ENCODE measurements at places on chromosomes 5 and 9. TPM values are rescaled to one million over a fixed set of nuclear protein-coding genes. Genes with fewer than 3 reads are reported as not detected.

The CAVIN4 gene
- total RNA-seq: 0.95 TPM

GRCh38 chr9:113261917-113262671 lies 13.3 kb downstream of the CDC26 start:
- DNase-seq: no peak
- H3K27me3 ChIP-seq: no peaks in the 10 kb centered on the region

GRCh38 chr9:137411645-137412380 lies 11.1 kb downstream of the EXD3 start:
- peak overlapping the region; percentile 35 for H3K4me3 ChIP-seq
- DNase-seq: peak; percentile 89
- peaks cover 21% of the 10 kb centered on the region for H3K4me1 ChIP-seq
- no peaks in the 10 kb centered on the region for H3K36me3 ChIP-seq
- peak overlapping the region; percentile 40 for H3K27ac ChIP-seq

GRCh38 chr9:122320413-122320881 lies 50.4 kb upstream of the PTGS1 start:
- no peak overlapping the region for H3K27ac ChIP-seq
- H3K36me3 ChIP-seq: 0 out of 2 replicates have a peak, but pooled peaks cover 3% of the 10 kb centered on the region
- no peak overlapping the region for H3K4me3 ChIP-seq
- no peaks in the 10 kb centered on the region for H3K27me3 ChIP-seq

DNA sequence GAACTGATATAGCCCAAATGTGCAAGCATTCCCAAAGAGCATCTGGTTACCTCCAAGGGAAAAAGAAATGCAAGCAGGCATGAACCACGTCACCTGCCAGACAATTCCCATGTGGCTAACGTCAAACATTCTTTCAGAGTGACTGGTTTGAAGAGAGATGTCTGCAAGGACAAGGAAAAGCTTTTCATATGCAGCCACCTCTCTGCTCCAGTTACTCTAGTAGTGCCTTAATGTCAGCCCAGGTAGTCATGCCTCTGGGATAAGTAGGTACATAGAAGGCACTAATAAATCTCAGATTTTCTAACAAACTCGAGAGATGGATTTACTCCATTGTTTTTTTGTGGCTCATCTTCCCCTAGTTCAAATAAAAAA lies 96.8 kb upstream of the IFNK start:
- H3K27ac ChIP-seq: peak overlapping the region; percentile 96
- DNase-seq: peak; percentile 90
- peaks cover 60% of the 10 kb centered on the region for H3K4me1 ChIP-seq

DNA sequence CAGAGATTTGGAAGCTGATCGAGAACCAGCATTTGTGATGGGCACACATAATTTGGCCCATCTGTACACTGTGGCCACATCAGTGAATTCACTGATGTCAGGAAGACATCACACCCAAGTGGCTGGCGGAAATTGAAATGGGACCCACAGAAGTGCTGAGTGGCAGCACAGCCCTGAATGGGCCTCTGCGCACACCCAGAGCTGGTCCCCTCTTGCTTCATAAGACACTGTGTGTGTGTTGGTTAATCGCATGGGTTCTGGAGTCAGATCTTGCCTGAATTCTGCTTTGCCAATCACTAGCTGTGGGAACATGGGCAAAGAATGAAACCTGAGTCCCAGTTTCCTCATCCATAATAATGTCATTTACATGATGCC lies 72.2 kb downstream of the PCSK5 start:
- H3K4me3 ChIP-seq: no peak overlapping the region
- H3K27me3 ChIP-seq: no peaks in the 10 kb centered on the region
- no peaks in the 10 kb centered on the region for H3K4me1 ChIP-seq

DNA sequence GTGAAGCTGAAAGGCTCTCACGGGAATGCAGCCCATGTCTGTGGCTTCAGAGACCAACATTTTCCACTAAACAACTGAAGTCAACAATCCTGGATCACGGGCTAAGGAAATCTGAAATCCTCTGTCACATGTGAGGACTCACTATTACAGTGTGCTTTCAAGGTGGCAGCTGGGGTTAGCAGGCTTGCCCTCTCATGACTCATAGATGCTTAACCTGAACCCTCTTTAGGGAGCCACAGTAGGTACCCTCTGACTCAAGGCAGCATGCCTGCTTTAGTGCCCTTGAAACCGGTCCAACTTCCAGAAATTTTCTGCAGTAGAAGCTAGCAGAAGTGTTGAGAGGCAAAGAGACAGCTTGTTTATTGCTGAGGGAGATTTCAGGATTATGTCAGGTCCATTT lies 232.5 kb downstream of the GABRB2 start:
- no peaks in the 10 kb centered on the region for H3K36me3 ChIP-seq
- H3K4me3 ChIP-seq: no peak overlapping the region
- H3K27ac ChIP-seq: no peak overlapping the region
- H3K27me3 ChIP-seq: no peaks in the 10 kb centered on the region

- no peak overlapping the region for H3K4me3 ChIP-seq
- H3K36me3 ChIP-seq: peaks cover 22% of the 10 kb centered on the region
- DNase-seq: no peak
Measured at GRCh38 chr5:135393691-135394090, 5.3 kb downstream of the MACROH2A1 start.

- no peaks in the 10 kb centered on the region for H3K4me1 ChIP-seq
- no peaks in the 10 kb centered on the region for H3K27me3 ChIP-seq
- DNase-seq: no peak
- H3K27ac ChIP-seq: no peak overlapping the region
- no peaks in the 10 kb centered on the region for H3K36me3 ChIP-seq
Measured at GRCh38 chr9:104725014-104725413, 22.5 kb upstream of the NIPSNAP3A start.

GRCh38 chr5:138972230-138972629 lies 97.1 kb upstream of the LRRTM2 start:
- no peaks in the 10 kb centered on the region for H3K36me3 ChIP-seq
- H3K4me1 ChIP-seq: no peaks in the 10 kb centered on the region
- H3K27me3 ChIP-seq: no peaks in the 10 kb centered on the region
- H3K27ac ChIP-seq: no peak overlapping the region
- no peak overlapping the region for H3K4me3 ChIP-seq

DNA sequence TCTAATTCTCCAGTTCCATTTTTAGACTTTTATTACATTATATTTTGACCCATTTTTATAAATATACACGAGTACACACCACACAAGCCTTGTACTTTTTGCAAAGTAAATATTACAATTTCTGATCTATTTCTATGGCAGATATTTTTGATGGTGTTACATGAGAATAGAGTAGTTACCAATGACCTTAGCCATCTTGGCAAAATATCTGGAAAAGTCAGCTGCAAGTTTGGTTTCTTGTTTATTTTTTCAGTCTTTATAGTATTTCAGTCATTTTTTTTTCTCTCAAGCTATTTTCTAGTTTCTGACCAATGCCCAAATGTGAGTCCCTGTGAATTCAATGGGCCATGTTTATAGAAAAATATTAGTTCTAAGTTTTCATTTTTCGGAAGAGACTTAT lies 64.0 kb upstream of the TMC1 start:
- DNase-seq: no peak
- no peak overlapping the region for H3K4me3 ChIP-seq
- H3K4me1 ChIP-seq: peaks cover 6% of the 10 kb centered on the region
- H3K36me3 ChIP-seq: no peaks in the 10 kb centered on the region
- H3K27me3 ChIP-seq: no peaks in the 10 kb centered on the region
- no peak overlapping the region for H3K27ac ChIP-seq

DNA sequence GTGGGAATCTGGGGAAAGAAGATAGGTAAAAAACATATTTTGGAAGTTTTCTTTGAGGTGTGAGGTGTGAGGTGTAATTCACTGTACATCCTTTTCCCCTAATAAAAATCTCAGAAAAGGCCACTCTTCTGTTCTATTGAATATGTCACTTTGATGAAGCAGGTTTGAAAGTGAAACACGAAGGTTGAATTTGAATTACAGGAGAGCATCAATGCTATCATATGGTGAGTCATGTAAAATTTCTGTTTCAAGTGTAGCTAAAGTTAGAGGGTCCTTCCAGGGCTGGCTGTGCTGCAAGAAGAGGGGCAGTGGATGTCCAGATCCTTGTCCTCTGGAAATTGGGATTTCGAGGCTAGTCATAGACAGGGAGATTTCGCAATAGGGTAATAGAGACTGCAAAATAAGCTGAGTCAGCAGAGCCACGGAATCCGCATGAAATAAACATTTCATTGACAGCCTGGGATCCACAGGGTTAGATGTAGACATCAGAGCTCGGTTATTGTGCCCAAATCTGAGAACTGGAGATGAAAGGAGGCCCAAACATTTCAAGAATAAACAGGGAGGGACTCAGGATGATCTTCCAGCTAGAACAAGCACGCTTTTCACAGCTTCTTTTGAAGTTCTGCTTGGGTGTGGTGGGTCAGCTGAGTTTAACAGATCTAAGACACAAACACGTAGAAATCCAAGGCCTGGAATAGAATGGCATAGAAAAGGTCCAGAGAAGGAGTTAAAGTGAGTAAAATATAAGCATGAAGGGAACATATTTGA lies 194.4 kb upstream of the CDKN2B start:
- H3K4me1 ChIP-seq: peaks cover 14% of the 10 kb centered on the region
- H3K27ac ChIP-seq: no peak overlapping the region
- H3K27me3 ChIP-seq: no peaks in the 10 kb centered on the region
- H3K4me3 ChIP-seq: no peak overlapping the region
- H3K36me3 ChIP-seq: no peaks in the 10 kb centered on the region
- peak; percentile 4 for DNase-seq

The PCDHB10 gene
- total RNA-seq: 0.33 TPM

- DNase-seq: peak; percentile 76
- H3K27ac ChIP-seq: peak overlapping the region; percentile 10
- no peak overlapping the region for H3K4me3 ChIP-seq
- peaks cover 14% of the 10 kb centered on the region for H3K4me1 ChIP-seq
- H3K27me3 ChIP-seq: no peaks in the 10 kb centered on the region
Measured at GRCh38 chr9:14062586-14063221, 251.2 kb downstream of the NFIB start.

DNA sequence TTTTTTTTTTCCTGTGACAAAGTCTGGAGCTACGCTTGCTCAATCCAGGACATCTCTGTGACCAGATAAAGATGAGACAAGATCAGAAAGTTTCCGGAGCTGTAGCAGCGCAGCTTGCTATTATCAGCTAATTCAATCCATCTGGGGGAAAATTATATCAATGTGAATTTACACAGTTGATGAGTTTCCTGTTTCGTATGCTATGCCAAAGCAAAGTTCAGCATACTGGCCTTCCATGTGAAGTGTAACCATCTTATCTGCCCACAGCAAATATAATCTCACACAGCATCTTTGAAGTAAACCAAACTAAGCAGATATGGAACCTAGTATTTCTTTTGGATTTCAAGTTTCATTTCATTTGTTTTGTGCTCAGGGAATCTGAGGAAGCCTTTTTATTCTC lies 1767.7 kb downstream of the EFNA5 start:
- no peak overlapping the region for H3K27ac ChIP-seq
- no peak overlapping the region for H3K4me3 ChIP-seq
- no peak for DNase-seq
- H3K36me3 ChIP-seq: no peaks in the 10 kb centered on the region
- peaks cover 9% of the 10 kb centered on the region for H3K4me1 ChIP-seq

The FLT4 gene
- total RNA-seq: not detected

The PANK3 gene
- 22.7 TPM for total RNA-seq

- no peak for DNase-seq
- H3K36me3 ChIP-seq: no peaks in the 10 kb centered on the region
- H3K4me3 ChIP-seq: no peak overlapping the region
- H3K27me3 ChIP-seq: no peaks in the 10 kb centered on the region
- H3K4me1 ChIP-seq: peaks cover 45% of the 10 kb centered on the region
Measured at GRCh38 chr5:142841511-142842265, 71.5 kb downstream of the ARHGAP26 start.

DNA sequence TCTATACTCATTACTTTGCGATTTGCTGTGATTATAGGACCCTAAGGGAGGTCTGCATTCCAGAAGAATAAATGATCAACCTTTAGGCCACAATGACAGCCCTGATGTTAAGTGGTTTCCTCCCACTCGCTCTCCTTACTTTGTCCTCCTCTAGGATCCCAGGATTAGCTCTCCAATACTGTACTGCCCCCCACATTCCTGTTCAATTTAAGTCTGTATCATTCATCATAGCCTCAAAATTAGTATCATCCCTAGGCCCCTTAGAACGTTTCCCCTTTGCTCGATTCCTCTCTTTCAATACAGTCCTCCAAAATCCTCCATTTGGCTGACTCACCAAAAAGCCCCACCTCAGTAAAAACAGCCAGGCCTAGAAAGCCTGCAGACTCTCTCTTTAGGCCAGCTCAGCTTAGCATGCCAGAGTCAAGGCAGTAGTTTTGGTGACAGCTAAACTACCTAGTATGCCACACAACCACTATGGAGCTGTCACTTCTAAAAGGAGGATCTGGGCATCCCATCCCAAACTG lies 24.4 kb downstream of the RNF145 start:
- peak; percentile 41 for DNase-seq
- no peaks in the 10 kb centered on the region for H3K27me3 ChIP-seq
- H3K4me1 ChIP-seq: peaks cover 60% of the 10 kb centered on the region
- peak overlapping the region; percentile 39 for H3K4me3 ChIP-seq

DNA sequence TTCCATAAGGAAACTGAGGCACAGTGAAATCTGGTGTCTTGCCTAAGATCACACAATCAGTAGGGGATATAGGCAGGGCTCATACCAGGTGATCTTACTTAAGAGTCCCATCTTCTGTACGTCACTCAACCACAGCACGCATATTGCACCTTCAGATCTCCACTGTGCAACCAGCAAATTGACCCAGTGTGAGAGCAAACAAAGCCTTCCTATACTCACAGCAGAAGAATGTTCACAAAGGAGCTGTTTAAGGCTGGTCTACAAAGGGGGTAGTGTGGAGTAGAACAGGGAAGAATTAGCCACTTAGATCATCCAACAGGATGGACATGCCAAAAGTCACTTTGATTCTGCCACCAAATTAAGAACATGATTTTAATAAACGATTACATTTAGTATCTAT lies 305.9 kb downstream of the SLIT3 start:
- peaks cover 14% of the 10 kb centered on the region for H3K4me1 ChIP-seq
- H3K4me3 ChIP-seq: no peak overlapping the region
- no peak for DNase-seq
- H3K27ac ChIP-seq: no peak overlapping the region
- H3K27me3 ChIP-seq: peaks cover 19% of the 10 kb centered on the region

- no peaks in the 10 kb centered on the region for H3K27me3 ChIP-seq
- H3K4me1 ChIP-seq: peaks cover 6% of the 10 kb centered on the region
- H3K27ac ChIP-seq: no peak overlapping the region
- H3K4me3 ChIP-seq: no peak overlapping the region
- DNase-seq: no peak
- H3K36me3 ChIP-seq: no peaks in the 10 kb centered on the region
Measured at GRCh38 chr5:151497391-151498002, 50.1 kb downstream of the SLC36A1 start.

The MLANA gene
- total RNA-seq: not detected

GRCh38 chr9:78606001-78606379 lies 309.1 kb downstream of the PSAT1 start:
- H3K4me3 ChIP-seq: no peak overlapping the region
- 0 out of 2 replicates have a peak, but pooled peaks cover 4% of the 10 kb centered on the region for H3K4me1 ChIP-seq
- no peaks in the 10 kb centered on the region for H3K36me3 ChIP-seq
- no peak overlapping the region for H3K27ac ChIP-seq

- H3K27me3 ChIP-seq: no peaks in the 10 kb centered on the region
- no peak overlapping the region for H3K4me3 ChIP-seq
- peaks cover 35% of the 10 kb centered on the region for H3K36me3 ChIP-seq
Measured at GRCh38 chr5:14443671-14444093, 137.9 kb upstream of the OTULINL start.

GRCh38 chr5:76954383-76954763 lies 1.5 kb downstream of the CRHBP start:
- no peaks in the 10 kb centered on the region for H3K36me3 ChIP-seq
- no peak overlapping the region for H3K4me3 ChIP-seq
- DNase-seq: no peak
- H3K27me3 ChIP-seq: no peaks in the 10 kb centered on the region
- H3K4me1 ChIP-seq: no peaks in the 10 kb centered on the region
